Epithelial cell of esophagus (primary cell): ENCODE measurements at places on chromosomes 1 and 21.

- DNase-seq: no peak
These were observed 115.9 kb downstream of the LRRC53 start for GRCh38 chr1:74396462-74396861.

GRCh38 chr1:237124856-237125462 is 83.0 kb downstream of the RYR2 start:
- DNase-seq: no peak

DNA sequence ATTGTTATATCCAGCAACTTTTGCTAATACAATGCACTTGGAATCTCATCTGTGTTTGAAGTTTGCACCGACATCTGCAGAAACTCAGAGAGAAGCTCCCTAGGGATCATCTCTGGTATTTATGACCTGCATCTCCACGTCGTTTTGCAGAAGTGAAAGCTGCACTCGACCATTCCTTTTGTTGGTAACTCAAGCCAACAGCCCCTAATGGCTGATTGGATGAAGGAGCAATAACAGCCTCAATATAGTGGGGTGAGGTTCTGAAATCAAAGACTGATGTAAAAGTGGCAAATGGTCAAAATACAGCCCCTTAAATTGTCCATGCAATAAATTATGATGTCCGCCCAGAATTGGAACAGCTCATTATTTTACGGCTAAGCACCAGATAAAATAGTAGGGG is 344.2 kb upstream of the KAZN start:
- no peak for DNase-seq

- no peak for DNase-seq
These were observed 45.8 kb downstream of the PRDM16 start for GRCh38 chr1:3114846-3115245.
